Stimulated activated CD8-positive, alpha-beta memory T cell treated with anti-CD3 and anti-CD28 coated beads, Interleukin-4, amount 100 ng/mL, for 48 hours (primary cell): ENCODE measurements at places on chromosomes 7 and 10.

GRCh38 chr7:152103691-152104090, 78.2 kb downstream of the GALNT11 start:
- no peak for DNase-seq

DNA sequence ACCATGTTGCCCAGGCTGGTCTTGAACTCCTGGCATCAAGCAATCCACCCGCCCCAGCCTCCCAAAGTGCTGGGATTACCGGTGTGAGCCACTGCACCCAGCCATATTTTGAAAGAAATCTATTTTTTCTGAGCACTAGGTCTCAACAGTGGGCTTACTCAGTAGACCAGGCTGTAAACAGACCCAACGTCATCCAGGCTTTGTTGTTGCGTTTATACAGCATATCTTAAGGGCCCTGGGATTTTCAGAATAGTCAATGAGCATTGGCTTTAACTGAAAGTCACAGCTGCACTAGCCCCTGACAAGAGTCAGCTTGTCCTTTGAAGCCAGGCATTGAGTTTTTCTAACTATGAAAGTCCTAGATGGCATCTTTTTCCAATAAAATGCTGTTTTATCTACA, 49.8 kb downstream of the STK17A start:
- no peak for DNase-seq

- no peak for DNase-seq
Observed at GRCh38 chr10:6516281-6516928, 63.7 kb downstream of the PRKCQ start.

DNA sequence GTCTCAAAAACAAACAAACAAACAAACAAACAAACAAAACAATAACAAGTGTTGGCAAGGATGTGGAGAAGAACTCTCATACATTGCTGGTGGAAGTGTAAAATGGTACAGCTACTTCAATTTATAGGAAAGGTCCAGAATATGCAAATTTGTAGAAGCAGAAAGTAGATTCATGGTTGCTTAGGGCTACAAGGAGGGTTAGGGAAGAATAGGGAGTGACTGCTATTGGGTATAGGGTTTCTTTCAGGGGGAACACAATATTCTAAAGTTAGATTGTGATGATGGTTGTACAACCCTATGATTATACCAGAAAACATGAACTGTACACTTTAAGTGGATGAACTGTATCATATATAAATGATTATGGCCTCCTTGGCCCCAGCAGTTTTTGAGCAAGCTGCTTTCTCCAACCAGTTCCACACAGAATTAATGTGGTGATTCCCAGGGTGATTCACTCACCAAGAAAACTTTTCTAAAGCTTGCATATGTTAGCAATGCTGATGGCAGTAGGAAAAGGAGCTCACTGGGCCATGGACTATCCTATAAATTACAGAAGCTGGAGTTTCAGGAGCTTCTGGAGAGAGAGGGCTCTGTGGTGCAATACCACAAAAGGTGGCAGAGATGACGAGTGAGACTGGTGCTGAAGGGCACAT, 52.8 kb upstream of the KCNIP2 start:
- no peak for DNase-seq

- DNase-seq, result no peak
Observed at GRCh38 chr7:1418505-1419309, 40.6 kb downstream of the MICALL2 start.
